ENCODE measurements at places on chromosomes 11 and 22.

DNA sequence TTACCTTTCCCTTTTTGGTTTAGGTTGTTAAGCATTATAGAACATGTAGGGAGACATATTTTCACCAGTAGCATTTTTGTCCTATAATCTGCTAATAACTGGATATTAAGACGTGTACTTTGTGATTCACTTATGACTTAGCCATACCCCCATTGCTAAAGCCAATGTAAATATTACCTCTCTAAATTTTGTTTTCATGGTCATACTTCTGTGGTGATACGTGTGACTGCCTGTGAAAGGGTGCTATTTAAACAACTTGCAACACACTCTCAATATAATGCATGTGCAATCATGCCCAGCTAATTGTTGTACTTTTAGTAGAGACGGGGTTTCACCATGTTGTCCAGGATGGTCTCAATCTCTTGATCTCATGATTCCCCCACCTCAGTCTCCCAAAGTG lies 36.2 kb upstream of the PAK1 start:
- no peak for DNase-seq

DNA sequence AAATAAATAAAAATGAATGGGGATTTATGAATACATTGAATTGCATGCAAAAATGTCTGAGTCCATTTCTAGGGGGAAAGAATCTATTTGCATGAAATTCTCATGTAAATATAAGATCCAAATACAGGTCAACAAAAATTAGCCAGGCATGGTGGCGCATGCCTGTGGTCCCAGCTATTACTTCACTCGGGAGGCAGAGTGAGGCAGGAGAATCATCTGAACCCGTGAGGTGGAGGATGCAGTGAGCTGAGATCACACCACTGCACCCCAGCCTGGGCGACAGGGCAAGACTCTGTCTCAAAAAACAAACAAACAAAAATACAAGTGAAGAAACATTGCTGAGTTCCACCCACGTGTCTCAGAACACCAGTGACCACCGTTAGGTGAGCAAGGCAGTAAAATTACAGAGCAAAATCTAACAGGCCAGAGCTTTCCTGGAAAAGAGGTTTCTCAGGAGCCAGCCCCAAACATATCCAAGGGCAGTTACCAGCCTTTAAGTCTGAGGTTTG lies 17.3 kb downstream of the PACSIN2 start:
- DNase-seq, result no peak

GRCh38 chr22:29484642-29485041 lies 4.6 kb downstream of the NEFH start:
- DNase-seq, result no peak

GRCh38 chr11:69834811-69835800 lies 15.9 kb upstream of the FGF3 start:
- DNase-seq, result no peak

GRCh38 chr11:80155412-80156017 lies 714.7 kb upstream of the TENM4 start:
- DNase-seq, result peak; percentile 52

DNA sequence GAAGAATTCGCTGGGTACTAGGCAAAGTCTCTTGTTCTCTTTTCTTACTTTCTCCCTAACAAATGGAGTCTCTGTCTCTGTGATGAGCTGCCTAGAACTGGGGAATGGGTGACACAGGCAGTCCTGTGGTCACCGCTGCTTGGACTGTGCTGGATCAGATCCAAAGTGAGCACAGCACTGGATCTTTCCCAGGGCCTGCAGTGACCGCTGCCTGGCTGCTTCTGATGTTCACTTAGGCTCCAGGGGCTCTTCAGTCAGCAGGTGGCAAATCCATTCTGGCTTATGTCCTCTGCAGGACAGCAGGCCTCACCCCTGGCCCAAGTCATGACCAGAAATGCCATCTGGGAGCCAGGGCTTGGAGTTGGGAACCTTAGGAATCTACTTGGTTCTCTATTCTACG lies 61.5 kb downstream of the EXT2 start:
- DNase-seq, result no peak

- DNase-seq, result peak; percentile 91
These were observed 1.5 kb downstream of the PTGDR2 start for GRCh38 chr11:60854140-60854846.

DNA sequence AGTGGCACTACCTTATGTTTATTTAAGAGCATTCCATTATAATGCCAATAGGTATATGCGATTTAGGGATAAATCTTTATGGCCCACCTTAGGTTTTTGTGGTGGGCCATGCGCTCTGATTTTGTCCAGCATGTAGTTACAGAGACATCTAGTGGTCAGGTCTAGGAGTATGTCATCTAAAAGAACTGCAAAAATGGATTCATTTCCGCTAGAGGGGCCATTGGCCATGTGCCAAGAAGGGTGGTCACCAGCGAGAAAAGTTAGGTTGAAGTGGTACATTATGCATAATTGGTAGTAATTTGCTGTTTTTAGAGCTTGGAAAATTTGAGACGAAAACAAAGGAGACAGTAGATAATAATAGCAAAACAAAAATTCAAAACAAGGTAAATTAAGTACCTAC lies 27.7 kb downstream of the LRRC4C start:
- DNase-seq, result peak; percentile 13

- no peak for DNase-seq
These were observed 14.4 kb upstream of the UPK3A start for GRCh38 chr22:45270095-45271020.

DNA sequence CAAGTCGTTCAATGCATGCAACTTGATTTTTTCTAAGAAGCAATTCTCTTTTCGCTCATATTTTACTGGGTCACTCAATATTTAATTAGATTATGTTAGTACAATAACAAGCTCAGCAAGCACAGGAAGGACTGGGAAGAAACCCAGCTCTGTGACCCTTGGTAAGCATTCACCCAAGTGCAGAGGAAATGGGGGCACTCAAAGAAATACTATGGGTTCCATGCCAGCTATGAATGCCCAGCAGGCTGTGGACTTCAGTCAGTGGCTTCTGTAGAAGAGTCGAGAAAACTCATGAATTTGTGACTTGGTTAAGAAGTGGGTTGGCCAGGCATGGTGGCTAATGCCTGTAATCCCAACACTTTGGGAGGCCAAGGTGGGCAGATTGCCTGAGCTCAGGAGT lies 123.6 kb downstream of the GALNT18 start:
- DNase-seq, result no peak
